Frontal cortex (tissue), 4 donors: ENCODE measurements at places on chromosomes 12 and 14. TPM values are rescaled to one million over a fixed set of nuclear protein-coding genes. Genes with fewer than 3 reads are reported as not detected.

DNA sequence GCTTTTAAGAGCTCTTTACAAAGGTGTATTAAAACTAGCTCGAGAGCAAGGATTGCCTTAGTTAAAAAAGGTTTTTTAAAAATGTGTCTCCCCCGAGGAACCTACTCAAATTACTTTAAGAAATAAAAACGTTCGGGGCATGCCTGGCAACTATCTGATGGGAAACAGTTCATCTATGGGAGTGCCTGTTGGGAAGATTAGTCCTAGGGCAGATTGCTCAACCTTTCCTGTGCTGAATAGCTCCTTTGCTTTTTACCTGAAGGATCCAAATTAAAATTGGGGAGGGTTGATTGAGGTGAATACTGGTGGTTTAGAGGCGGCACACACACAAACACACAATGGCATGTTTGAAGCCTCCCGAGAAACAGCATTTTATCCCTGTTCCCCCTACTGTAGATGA lies 541.4 kb upstream of the ATP2B1 start:
- DNase-seq: no peak

DNA sequence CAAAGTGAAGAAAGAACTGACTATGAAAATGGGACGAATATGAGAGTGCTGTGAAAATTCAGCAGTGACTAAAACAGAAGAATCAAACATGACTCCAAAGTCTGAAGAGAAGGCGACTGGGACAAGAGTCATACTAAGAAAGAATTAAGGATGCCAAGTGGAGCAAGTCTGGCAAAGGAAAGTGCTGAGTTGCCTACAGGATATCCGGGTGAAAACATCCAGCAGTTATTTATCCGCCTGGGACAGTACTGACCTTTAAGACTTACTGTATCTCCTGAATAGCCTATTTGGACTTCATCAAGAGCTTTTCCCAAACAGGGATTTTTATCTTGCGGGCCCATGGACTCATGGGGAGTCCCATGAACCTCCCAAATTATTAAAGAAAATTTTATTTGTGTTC lies 41.1 kb downstream of the KICS2 start:
- DNase-seq: no peak

DNA sequence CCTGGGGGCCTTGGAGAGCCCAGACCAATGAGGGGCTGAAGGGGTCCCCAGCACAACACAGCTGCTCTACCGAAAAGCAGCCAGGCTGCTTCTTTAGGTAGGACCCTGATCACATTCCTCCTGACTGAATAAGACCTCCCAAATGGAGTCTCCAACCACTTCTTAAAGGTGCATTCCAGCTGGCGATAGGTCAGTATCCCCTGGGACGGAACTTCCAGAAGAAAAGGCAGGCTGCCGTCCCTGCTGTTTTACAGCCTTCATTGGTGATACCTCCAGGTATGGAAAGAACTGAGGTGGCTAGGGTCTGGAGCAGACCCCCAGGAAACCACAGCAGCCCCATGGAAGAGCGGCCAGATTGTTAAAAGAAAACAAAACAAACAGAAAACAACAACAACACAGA lies 340.6 kb downstream of the BTG1 start:
- no peak for DNase-seq

DNA sequence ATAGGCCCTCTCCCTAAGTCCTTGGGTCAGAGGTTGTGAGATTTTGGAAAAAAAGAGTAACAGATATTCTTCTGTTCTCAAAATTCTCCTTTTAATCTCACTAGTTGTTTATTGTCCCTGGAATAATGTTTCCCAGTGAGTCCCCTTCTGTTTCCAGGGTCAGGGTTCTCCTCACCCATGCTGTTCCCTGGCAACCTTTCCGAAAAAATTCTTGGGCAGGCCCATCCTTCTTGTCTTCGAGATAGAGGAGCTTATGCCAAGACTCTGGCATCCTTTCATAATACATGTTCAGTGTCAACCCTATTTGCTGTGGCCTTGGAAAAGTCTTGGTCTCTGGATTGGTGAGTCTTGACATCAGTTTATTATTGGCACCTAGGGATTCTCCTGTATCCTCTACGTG lies 212.4 kb upstream of the FAR2 start:
- DNase-seq: no peak

- DNase-seq: no peak
These were observed 10.9 kb downstream of the HIF1A start for GRCh38 chr14:61706096-61706690.

Gene TC2N
- 5.7 TPM for total RNA-seq

- no peak for DNase-seq
These were observed 753.3 kb downstream of the SLC6A15 start for GRCh38 chr12:84159260-84159659.

Gene DDX23
- total RNA-seq: 55.8 TPM

DNA sequence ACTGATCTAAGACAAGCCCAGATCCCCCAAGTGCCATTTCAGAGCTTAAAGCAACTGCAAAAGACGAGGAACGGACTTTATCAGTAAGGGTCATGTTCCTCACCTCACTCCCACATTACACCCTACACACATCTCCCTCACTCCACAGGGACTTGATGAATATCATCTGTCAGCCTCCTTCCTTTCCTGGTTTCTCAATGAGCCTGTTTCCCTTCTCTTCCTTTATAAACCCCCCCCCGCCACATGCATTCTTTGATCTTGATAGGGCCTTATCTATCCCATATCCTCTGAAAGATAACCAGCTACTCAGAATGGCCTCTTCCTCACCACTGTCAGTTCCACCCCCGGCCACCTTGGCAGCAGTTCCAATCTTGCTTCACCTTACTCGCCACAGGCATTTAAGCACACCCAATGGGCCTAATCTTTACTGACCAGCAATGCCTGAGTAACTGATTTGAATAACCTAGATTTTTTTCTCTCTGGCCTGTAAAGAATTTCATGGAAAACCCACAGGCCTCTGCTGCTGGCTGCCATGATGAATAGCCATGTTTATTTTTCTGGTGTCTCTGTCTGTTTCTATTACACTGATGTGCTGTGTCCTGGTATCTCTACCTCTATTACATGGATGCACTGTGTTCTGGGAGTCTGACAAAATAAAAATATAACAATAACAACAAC lies 138.7 kb downstream of the PHLDA1 start:
- DNase-seq: no peak

Gene C12orf50
- not detected for total RNA-seq

GRCh38 chr12:31033146-31033545 lies 40.5 kb upstream of the DDX11 start:
- DNase-seq: no peak
